ENCODE measurements at places on chromosomes 3 and 15.

- no peak for DNase-seq
Measured at GRCh38 chr3:23275814-23276213, 72.7 kb downstream of the UBE2E2 start.

GRCh38 chr3:188174317-188175044, 20.5 kb downstream of the LPP start:
- DNase-seq, result no peak

- DNase-seq, result no peak
Measured at GRCh38 chr15:51307811-51308210, 30.6 kb downstream of the CYP19A1 start.

GRCh38 chr3:66441692-66442091, 59.1 kb downstream of the LRIG1 start:
- no peak for DNase-seq

GRCh38 chr15:101357333-101357732, 62.3 kb upstream of the SNRPA1 start:
- DNase-seq, result no peak

- DNase-seq, result peak; percentile 58
Measured at GRCh38 chr3:22496641-22497040, 706.5 kb upstream of the UBE2E2 start.

DNA sequence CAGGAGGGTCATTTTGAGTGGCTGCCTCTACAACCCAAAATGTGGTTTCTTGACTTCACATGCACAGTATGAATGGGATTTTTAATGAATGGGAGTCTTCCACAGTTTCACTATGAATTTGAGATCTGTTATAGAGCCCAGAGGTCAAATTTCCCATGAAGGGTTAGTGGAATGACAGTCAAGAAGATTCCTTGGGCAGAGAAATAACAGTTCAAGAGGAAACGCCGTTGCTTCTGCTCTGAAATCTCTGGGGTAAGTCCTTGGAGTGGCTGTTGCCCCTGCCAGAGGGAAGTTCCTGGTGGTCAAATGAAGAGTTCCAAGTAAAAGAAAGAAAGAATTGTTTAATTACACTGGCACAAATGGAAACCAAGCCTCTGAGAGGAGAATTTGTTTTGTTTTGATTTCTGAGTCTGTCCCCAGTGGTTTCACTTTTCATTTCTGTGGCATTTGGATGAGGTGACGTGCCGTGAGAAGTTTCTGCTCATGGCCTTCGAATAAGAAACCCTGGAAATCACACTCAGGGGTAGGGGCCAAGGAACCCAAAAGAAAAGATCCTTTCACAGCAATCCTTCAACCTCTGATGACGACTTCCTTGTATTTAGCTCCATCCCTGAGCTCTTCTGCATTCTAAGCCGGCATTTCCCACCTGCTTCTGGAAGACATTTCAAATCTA, 77.5 kb upstream of the IL12A start:
- DNase-seq, result no peak

Data from foreskin fibroblast (primary cell).